Daoy (cell line): ENCODE measurements at places on chromosomes 13 and 19.

DNA sequence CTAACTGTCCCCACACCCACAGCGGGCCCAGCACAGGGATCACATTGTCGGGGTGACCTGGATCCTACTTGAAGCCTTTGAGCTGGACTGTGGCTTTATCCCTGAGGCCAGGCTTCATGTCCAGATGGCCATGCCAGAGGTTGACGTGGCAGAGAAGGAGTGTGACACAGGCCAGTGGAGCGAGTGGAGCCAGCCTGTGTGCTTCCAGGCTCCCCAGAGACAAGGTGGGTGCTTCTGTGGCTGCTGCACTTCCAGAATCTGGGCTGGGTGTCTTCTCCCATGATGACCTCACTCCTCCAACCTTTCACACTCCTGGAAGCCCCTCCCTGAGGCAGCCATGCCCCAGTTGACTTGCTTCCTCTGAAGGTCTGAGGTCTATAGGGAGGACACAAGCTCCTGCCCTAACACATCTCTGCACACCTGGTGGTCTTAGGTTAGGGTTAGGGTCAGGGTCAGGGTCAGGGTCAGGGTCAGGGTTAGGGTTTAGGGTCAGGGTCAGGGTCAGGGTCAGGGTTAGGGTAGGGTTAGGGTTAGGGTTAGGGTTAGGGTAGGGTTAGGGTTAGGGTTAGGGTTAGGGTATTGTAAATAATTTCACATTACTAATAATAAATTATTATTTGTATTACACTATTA is 13.1 kb upstream of the MZF1 start:
- DNase-seq, result no peak

DNA sequence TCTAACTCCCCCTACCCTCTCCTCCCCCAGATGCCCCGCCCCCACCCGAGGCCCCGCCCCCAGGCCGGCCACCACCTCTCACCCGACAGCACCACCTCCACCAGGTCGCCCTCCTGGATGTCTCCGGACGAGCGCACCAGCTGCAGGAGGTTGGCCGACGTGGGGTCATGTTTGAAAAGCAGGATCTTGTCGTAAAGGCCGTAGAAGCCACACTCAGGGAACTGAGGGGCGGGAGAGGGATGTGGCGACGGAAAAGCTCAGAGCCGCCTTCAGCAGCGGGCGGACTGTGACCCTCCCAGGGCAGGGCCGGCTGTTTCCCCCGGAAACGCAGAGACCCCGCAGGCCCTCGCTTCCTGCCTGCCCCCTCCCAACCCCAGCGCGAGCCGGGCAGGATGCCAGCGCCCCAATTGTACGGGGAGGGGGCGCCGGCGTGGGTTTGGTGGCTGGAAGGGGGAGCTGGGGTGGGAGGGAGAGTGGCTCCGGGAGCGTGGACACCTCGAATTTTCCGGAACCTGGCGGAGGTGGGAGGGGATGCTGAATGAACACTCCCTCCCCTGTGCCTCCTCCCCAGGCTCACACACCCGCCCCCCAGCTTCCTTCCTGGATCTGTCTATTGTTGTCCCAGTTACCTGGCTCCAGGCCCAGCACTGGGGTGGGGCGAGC is 3.0 kb downstream of the PRKD2 start:
- DNase-seq, result peak; percentile 88

DNA sequence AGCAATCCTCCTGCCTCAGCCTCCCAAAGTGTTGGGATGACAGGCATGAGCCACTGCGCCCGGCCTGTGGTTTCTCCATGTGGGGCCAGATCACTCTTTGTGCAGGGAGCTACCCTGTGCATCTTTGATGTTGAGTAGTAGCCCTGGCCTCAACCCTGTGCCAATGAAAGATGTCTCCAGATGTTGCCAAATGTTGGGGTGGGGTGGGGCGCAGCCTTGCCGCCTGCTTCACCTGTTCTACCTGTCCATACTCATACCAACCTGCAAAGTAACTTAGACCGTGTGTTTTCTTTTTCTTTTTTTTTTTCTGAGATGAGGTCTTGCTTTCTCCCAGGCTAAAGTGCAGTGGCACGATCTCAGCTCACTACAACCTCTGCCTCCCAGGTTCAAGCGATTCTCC is 20.9 kb downstream of the IER2 start:
- no peak for DNase-seq

DNA sequence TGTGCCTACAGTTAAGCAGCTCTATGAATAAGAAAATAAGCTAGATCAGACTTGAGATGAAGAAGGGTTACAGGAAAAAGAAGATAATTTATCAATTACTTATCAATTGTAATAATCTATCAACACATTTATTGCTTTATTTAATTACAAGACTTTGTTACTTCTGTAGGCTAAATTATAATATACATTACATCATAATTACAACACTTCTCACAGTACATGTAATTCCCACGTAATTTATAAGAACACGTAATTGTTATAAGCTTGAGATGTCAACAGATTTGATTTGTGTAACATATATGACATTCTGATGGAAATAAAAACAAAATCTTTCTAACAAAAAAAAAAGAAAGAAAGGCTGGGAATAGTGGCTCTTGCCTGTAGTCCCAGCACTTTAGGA is 36.8 kb downstream of the NEK5 start:
- DNase-seq, result no peak

GRCh38 chr13:33743438-33744368 is 74.2 kb upstream of the RFC3 start:
- DNase-seq, result no peak

GRCh38 chr13:104571161-104571892 is 1505.1 kb upstream of the SLC10A2 start:
- peak; percentile 58 for DNase-seq

DNA sequence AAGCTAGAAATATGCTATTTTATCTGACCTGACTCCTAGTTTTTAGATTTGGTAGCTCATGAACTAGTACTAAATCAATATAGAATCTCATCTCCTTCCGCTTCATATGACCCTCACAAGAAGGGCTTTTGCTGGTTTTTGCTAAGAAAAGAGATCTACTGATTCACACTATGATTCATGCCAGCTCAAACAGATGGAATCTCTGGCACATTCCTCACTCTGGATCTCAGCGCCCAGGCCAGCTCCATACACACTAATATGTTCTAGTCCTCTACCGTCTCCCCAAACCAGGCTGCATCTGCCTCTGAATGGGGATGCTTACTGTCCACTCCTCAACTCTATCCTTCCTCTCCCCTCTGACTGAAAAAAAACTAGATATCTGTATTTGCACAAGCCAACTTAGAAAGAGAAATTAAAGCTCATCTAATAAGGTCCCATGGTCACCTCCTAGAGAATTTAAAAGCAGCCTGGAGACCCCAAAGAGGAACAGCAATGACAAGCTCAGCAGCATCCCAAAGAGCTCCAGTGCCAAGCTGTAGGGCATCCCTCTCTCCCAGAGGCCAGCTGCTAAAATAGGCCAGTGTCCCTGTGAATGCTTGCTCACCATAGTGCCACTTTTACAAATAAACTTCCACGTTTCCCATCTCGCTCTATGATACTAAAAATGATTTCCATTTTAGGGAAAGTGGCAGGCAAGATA is 74.9 kb downstream of the LHFPL6 start:
- DNase-seq, result peak; percentile 83

DNA sequence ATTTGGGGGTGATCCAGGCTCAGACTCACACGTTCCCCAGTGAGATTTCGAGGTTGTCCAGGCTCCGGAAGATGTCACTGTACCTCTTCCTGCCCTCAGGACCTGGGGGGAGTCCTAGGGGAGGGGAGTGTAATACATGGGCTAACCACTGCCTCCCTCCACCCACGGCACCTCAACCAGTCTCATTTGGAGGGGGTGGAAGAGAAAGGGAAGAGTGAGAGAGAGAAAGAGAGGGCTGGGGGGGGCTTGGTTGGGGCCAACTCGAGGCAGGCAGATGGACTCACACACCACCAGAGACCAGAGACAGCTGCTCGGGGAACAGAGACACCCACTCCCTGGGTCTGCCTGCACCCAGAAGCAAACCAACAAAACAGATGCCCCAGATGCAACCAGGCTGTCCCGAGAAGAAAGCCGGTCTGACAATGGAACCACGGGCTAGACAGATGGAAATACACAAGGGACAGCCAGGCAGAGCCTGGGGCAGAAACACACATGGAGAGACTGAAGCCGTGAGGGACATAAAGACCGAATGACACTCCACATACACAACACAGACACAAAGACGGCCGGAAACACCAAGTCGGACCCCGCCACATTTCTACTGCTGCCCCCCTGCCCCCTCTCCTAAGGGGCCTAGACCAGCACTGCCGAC is 825 bp downstream of the GMIP start:
- peak; percentile 24 for DNase-seq

DNA sequence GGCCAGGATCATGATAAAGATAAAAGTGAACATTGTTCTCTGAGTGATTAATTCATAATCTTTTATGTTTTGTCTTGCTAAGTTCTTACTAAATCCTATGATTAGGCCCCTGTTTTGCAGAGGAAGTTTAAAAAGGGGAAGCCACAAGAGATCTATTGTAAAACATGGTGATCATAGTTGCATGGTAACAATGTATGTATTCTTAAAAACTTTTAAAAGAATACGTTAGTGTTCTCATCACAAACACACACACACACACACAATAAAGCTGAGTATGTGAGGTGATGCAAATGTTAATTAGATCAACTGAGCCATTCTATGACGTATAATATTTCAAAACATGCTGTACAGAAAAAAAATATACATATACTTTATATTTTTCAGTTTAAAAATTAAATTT is 51.2 kb downstream of the MBD3L2B start:
- DNase-seq, result no peak

DNA sequence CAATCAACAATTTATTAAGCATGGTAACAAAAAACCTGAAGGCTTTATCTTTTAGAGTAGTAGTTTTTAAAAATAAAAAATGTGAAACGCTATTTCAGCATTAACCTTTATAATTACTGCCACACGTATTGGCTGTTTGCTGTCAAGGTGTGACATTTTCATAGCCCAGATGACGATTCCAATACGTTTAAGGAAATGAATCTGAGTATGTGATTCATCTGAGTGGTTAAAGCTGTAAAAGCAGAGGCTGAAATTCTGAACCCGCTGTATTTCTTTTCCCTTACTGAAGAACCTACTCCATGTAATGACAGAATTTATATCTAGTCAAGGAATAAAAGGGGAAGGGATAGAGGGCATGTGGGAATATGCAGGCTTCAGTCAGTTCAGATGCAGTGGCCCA is 166.0 kb downstream of the LMO7 start:
- no peak for DNase-seq

DNA sequence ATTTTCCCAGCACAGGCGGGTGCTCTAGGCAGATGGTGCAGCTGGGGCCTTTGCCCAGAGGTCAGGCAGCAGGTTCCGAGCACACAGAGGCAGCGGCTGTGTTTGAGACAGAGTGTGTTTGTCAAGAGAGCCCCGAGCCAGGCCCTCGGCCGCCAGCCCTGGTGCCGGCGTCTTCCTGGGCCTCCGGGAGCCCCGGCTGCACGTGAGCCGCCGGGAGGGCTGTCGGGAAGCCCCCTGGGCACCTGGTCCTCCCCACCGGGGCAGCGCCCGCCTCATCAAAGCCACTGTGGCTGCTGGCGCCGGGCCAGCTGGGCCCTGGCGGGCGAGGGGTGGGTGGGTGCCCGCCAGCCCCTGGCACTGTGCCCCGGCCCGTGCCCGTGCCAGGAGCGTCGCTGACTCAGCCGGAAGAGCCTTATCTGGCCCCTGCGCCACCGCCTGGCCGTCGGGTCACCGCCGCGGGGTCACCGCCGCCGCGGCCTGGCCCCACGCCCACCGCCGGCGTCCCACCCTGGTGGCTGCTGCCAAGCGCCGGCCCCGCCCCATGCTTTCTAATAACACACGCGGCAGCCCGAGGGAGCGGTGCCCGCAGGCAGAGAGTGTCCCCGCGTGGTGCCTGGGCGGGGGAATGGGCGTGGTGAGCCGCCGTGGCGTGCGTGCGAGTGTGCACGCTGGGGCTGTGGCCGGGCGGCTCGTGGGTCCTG is 14.9 kb downstream of the ARID3A start:
- peak; percentile 84 for DNase-seq

GRCh38 chr13:107562203-107562602 is 653.1 kb downstream of the LIG4 start:
- no peak for DNase-seq

DNA sequence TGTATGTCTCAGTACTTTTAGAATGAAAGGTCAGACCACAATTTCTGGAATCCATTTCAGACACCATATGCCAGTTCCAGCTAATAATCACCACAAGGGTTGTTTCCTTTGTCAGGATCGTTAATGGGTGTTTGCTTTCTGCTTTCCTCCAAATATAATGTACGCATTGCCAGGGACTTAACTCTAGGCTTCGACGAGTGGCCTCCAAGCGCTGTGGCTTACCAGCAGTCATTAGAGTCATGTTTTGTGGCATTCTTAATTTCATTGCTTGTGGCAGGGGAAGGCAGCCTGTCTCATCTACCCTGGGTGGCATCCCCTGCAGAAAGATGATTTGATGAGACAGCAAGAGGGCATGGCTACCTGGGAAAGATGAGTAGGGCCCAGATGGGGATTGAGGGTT is 22.5 kb downstream of the SAFB start:
- DNase-seq, result no peak

GRCh38 chr13:52165411-52165810 is 6.0 kb upstream of the NEK3 start:
- DNase-seq, result no peak

GRCh38 chr13:51475727-51476501 is 23.1 kb upstream of the INTS6 start:
- DNase-seq, result no peak

GRCh38 chr13:41244556-41244955 is 18.8 kb downstream of the MTRF1 start:
- no peak for DNase-seq

GRCh38 chr19:18879579-18880373 is 16.2 kb downstream of the CERS1 start:
- peak; percentile 50 for DNase-seq

- no peak for DNase-seq
Observed at GRCh38 chr13:46983881-46984280, 87.0 kb upstream of the HTR2A start.

GRCh38 chr19:35037716-35038622 is 3.6 kb upstream of the HPN start:
- peak; percentile 41 for DNase-seq

DNA sequence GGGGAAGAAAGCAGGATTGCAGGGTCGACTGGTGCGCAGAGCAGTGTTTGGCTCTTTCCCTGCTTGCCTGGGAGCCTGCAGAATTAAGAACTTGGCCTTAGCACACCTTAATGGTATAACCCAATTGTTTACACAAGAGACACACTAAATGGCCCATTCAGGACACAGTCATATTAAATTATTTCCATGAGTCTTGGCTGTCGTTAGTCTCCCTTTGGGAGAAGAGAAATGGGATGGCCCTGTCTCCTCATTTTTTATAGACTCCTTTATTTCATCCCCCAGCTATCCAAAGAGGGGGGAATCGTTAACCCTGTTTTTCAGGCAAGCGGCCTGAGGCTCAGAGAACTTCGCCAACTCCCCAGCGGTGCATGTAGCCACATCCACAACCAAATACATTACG is 282.5 kb downstream of the SUCLA2 start:
- no peak for DNase-seq

DNA sequence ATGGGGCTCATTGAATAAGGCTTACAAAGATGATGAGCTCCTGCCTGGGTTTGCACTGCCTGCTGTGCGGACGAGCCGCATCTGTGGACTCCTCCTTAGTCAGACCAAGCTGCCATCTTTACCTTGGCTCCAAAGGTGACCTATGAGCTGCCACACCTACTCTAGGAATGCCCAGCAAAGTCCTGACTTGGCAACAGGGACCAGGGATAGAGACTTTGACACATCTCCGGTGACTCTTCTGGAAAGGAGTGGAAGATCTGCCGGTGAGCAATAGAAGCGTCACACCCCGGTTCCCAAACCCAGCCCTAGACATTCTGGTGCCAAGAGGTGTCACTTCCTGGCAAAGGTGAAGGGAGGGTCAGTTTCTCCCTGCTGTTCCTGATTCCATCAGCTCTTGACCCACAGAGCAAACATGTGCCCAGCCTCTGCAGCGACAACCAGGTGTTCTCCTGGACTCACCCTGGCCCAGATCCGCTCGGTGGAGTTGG is 50.2 kb upstream of the GTF3A start:
- no peak for DNase-seq
